ENCODE measurements at places on chromosomes 11 and 22.

- DNase-seq = no peak
These were observed 177.5 kb upstream of the TMEM45B start for GRCh38 chr11:129637983-129638776.

DNA sequence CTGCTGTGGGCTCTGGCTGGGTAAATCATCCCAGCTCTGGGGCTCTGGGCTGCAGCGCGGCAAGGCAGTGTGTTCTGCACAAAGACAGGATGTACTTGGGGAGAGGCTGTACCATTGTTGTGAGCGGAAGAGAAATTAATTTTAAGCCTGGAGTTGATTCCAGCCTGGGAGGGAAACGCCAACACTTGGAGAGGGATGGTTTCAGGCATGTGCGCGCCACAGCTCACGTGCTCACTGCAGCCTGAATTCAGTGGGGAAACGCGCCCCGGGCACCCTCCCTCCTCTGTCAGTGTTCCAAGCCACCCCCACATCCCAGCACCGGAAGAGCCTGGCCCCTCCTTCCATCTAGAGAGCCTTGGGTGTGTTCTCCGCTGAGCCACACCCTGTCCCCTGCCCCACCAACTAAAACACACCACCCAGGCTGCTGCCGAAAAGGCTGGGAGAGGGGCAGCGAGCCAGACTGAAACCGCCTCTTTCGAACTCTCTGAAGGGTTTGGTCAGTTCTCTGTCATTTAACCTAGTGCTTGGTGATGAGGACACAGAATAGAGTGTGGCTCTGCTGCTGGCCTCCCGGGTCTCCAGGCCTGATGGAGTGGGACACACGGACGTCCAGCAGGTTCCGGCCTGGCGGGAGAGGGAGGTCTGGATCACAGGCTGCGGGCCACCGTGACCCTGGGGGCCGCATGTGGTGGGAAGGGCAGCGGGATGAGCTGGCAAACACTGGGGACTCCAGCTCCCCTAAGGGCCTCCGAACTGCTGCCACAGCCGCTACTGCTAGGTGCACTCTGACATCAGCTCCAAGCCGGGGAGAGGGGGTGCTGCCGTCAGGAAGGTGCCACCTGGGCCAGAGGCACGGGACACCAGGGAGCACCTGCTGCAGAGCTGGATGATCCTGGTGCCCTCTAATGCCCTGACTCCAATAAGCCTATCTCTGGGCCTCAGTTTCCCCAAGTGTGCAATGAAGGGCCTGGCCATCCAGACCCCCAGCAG, 230.8 kb downstream of the CTTN start:
- no peak for DNase-seq

DNA sequence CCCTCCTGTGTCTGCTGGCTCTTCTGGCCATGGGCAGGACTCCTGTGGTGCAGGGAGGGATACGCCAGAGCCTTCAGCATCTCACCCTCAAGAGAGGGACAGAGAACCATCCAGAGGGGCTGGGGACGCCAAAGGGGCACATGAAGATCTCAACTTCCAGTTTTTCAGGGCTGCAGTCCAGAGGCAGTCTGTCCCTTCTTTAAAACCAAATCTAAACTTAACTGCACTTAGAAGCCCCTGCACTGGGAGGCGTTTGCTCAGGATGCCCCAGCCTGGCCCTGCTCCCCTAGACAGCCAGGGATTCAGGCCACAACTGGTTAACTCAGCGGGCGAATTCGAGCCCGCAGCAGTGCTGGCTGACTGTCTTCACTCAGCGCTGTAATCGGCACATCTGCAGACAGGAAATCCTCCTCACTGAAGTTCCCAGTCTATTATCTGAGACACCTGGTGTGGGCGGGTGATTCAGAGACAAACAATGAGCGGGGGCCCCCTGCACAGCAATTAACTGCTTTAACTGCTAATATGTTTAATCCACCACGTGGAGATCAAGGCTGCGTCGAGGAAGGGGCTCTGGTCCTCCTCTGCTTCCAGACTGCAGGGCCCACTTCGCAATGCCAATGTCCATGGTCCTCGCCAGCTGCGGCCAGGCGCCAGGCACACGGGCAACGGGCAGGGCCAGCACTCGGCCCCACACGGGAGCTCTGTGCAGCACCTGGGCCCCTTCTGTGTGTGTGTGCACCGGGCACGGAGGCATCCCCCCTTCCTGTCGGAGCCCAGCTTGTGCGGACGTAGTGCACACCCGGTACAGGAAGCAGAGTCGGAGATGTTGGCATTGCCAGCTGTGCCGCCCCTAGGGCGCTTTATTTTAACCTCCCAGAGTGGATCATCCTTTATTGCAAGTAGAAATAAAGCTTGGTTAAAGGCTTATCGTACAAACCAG, 36.9 kb upstream of the GNB1L start:
- DNase-seq = peak; percentile 29

DNA sequence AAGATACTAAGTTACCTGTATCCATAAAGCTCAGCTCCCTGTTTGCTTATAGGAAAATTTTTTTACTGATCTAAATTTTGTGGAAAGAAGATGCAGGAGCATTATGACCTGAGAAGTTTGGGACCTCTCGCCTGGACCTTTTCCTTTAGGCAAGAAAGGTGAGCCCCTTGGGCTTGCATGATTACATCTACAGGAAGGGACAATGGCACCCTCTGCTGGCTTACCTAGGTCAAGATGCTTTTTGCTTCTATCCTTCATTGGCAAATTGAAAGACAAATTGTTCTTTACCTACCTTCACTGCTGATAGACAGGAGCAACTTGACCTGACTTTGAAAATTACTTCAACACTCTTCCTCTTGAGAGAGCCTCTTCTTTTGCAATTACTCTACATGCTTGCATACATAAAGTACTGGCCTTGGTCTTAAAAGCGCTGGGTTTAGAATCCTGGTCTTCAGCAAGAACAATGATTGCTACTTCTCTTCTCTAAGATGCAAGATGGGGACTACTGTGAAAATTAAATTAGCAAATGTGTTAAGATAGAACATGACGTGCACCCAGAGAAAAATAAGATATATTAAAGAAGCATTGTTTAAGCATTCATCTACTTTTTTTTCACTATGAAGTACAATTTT, 147.2 kb downstream of the TRPC6 start:
- DNase-seq = peak; percentile 45

- DNase-seq = no peak
These were observed 890 bp upstream of the ARFGAP3 start for GRCh38 chr22:42857845-42858481.

DNA sequence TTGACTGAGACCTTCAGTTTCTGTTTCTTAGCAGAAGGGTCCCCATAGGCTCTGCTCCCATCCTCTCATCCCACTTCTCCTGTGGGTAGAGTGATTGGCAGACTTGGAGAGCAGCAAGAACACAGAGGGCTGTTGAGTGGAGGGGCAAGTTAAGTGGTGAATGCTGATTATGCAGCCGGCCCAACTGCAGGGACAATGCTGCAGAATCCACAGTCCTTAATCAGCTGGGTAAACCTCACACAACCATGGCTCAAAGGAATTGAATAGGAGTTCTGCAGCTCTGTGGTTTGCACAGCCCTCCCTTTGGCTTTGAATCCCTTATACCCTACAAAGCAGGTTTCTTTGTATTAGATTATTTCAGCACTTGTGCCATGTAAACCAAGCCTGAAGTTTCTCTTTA, 161.1 kb downstream of the NAV2 start:
- DNase-seq = no peak

DNA sequence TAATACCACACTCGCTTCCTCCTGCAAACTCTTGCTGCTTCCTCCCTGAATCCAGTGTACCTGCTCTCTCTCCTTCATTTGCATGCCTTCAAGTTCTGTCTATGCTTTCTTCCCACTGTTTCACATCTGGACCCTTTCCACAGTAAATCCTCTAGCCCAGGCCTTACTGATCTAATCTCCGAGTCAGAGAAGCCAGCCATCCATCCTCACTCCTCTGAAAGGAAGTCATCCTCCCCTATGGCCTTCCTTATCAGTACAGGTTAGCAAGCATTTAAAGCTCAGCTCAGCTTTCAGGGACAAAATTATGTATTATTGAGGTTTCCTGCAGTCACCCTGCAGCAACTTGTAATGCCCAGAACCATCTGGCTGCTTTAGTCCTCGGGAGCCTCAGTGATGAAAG, 116.1 kb downstream of the GALNT18 start:
- no peak for DNase-seq

DNA sequence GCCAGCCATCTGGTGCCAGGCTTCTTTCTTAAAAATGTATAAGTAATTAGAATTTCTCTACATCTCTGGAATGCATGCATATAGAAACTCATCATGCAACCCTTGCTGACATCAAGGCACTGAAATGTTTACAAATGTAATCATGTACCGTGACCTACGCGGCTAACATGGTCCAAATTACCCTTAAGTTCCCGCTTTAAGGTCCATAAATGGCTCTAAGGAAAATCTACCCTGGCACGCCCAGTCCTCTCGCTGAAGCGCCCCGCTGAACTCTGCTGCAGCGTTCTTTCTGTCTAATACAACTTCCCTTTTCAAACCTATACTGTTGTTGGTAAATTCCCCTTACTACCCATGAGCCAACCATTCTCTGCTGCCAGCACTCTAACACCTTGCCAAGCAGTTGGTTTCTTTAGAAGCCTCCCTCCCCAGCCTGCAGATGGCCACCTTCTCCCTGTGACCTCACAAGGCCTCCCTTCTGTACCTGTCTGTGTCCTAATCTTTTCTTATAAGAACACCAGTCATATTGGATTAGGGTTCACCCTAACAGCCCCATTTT, 13.5 kb upstream of the HMOX1 start:
- DNase-seq = no peak

GRCh38 chr11:62048100-62048499, 75.7 kb upstream of the INCENP start:
- DNase-seq = no peak

DNA sequence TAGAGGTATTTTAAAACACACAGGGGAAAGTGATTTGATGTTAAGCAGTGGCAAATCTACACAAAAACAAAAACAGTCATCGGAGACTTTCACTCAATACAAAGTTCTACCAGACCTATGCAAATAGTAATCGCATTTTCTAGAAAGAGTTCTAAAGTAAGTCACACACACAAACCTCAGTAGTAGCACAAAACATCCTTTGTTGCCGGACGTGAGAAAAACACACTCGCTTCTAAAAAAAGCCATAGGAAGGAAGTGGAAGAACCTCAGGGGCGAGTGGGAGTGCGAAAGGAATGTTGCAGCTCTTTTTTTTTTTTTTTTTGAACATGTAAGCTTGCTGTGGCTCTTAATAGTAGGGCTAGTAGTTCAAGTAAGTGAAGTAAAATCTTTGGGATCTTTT, 88.9 kb downstream of the MAML2 start:
- no peak for DNase-seq

All from erythroblast (primary cell).